NCI-H774 (cell line): ENCODE measurements at places on chromosomes 1 and 21.

GRCh38 chr21:34337741-34338140 lies 26.1 kb upstream of the KCNE2 start:
- no peak for DNase-seq

DNA sequence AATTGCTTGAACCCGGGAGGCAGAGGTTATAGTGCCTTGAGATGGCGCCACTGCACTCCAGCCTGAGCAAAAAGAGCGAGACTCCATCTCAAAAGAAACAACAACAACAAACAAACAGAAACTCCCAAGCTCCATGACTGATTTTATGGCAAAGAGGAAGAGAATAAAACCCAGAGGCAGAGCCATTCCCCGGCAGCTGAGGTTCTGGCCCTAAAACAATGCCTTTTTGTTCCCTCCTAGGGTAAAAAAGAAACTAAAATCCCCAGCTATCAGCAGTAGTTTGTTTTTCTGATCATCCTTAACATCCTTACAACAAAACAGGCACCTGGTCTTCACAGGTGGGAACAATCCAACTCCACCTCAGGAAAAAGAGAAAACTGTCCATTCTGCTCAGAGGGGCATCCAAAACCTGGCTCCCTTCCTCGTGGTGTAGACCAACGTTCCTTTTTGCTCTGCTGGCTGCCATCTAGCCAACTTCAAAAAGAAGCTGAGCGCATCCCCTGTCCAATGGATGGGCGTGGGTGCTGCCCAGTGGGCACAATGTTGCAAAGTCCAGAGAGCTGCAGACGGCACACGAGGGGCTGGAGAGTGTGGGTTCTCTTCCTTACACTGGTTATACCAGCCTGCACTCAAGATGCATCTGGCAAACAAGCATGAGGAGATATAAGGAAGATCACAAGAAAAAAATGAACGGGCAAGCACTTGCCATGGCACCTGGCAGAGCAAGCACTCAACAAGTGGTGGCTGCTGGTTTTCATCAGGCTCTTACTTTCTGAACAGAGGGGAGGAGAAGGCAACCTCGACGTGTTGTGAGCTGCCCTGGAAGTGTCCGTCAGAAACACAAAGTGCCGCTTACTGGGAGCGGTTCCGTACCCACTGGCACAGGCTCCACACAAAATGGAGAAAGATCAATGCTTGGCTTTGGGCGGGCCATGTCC lies 54.7 kb downstream of the SLC66A1 start:
- no peak for DNase-seq

DNA sequence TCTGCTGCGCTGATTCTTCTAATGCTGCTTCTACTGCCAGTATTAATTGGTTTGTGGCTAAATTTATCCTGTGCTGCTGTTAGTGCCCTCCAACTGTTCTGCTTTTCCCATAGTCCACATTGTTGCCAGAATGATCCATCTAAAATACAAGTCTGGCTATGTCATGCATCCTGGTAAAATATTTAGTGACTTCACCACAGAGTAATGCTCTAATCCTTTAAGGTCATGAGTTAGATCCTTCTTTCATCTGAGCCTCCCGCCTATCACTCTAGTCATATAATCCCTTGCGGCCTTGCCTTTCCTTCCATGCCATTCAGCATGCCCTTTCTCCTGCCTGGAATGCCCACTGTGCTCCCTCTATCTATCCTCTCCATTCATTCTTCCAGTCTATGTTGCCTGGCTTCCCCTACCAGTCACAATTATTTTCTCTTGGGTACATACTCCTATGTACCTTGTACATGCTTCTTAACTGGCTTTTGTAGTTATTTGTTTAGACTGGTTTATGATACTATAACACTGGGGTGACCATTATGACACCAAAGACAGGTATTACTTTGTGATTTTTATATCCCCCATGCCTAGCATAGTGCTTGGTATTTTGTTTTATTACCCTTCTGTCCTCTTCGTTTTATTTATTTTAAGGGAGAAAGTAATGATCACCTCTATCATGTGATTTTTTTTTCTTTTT lies 144.0 kb downstream of the MAGI3 start:
- no peak for DNase-seq

- no peak for DNase-seq
Measured at GRCh38 chr1:63547621-63548294, 24.4 kb downstream of the EFCAB7 start.

GRCh38 chr1:29682919-29683295 lies 446.6 kb downstream of the PTPRU start:
- no peak for DNase-seq

- DNase-seq, result no peak
Measured at GRCh38 chr1:34128186-34128889, 36.7 kb downstream of the CSMD2 start.

- DNase-seq, result no peak
Measured at GRCh38 chr1:209850342-209850979, 22.7 kb downstream of the UTP25 start.

GRCh38 chr1:91764471-91765115 lies 121.4 kb downstream of the TGFBR3 start:
- no peak for DNase-seq

DNA sequence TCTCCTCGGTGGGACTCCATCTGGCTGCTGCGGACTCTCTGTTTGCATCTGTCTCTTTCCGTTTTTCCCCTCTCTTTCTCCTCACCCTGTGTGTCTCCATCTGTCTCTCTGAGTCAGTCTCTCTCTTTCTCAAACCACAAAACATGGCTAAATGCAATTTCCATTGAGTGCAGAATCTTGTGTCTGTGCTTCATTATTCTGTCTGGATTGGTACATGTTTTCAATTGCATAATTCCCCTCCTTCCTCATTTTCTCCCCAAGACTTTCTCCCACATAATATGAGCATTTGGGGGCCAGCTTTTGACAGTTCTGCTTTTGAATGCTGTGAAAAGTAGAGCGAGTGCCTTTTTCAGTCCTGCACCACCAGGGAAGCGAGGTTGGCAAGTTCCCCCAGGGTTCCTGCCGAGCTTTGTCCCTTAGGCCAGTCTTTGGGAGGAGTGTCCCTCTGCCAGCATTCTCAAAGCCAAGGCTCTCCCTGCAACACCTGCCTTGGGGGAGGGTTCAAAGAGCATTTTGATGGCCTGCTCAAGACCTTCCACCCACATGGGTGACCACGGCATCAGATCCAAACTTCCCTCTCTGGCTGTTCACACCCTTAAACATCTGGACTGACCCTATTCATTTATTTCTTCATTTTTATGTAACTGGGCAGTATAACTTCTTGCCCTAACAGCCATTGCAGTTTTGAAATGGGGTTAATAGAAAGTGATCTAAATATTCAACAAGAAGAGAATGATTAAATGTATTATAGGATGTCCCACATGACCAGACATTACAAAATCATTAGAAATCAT lies 32.8 kb upstream of the SCMH1 start:
- no peak for DNase-seq

DNA sequence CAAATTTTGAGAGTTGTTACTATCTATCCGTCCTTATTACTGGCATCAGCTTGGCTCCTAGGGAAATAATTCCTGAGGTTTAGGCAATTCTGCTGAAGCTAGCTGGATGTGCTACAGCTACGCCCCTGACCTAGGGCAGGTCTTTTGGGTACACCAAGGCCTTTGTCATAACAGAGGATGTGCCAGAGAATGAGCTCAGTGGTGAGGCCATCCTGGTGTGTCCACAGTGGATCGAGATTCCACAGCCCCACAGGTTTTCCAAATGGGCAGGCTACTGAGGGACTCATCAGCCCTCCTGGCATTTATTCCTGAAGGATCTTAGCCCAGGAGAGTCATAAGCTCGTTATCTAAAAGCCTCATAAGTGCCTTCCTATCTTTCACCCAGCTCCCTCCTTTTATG lies 475.2 kb upstream of the USP24 start:
- DNase-seq, result no peak

DNA sequence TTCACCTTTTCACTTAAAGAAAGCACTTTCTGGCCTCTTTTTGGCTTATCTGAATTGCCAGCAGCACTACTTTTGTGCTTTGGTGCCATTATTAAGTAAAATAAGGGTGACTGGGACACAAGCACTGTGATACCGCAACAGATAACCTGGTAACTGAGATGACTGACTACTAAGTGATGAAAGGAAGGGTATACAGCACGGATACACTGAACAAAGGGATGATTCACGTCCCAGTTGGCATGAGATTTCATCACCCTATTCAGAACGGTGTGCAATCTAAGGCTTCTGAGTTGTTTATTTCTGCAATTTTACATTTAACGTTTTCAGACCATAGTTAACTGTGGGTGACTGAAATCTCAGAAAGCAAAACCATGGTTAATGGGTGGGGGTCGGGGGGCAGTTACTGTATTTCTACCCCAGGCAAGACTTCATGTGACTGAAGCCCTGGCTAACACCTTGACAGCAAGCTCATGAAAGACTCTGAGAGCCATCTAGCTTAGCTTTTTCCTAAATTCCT lies 102.8 kb downstream of the CLIC6 start:
- no peak for DNase-seq

GRCh38 chr1:227445092-227445674 lies 118.2 kb upstream of the ZNF678 start:
- DNase-seq, result no peak

DNA sequence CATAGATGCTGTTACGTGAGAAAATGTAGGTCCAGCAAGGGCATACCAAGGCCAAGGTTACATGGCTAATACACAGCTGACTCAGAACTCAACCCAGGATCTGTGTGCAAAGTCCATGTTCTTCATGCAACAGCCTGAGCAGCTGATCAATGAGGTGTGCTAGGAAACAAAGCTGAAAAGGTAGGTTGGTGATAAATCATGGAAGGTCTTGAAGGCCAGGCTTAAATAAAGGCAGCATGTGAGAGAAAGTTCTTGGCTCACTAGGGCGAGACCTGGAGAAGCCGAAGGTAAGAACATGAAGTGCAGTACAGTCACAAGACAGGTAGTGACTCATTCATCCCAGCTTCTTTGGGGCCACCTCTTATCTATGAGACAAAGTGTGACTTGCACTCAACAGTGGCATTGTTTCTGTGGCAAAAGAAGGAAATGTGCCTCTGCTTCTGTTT lies 33.4 kb downstream of the TLR5 start:
- DNase-seq, result no peak

DNA sequence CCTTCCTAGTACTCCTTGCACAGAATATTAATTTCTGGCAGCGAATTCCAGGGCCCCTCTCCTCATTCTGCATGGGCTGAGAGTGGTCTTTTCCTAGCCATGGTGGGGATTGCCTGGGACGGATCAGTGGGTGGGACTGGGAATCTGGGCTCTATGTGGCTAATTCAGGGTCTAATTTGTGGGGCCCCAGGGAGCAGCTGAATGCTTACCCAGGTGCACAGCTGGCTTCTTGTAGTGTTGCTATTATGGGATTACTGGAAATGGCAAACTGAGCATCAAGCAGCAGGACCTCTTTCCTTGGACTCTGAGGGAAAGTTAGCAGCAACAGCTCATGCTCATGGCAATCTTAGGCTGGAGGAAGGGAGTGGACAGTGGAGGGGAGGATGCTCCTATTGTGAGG lies 187.1 kb upstream of the CACNA1E start:
- no peak for DNase-seq

DNA sequence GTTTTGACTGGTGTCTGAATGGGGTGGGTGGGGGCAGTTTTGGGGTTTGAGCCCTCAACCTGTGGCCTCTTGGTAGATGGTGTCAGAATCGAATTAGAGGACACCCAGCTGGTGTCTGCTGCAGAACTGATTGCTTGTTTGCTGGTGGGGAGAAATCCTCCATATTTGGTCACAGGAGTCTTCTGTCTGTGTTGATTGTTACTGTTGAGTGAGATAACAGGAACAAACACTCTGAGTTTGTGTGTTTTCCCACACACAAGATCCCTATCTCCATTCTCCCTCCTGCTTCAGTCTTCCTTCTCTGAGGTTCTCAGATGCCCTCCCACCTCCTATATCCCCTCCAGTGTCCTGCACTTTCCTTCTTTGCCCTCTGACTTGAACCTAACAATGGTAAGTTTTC lies 19.1 kb upstream of the CGN start:
- no peak for DNase-seq

DNA sequence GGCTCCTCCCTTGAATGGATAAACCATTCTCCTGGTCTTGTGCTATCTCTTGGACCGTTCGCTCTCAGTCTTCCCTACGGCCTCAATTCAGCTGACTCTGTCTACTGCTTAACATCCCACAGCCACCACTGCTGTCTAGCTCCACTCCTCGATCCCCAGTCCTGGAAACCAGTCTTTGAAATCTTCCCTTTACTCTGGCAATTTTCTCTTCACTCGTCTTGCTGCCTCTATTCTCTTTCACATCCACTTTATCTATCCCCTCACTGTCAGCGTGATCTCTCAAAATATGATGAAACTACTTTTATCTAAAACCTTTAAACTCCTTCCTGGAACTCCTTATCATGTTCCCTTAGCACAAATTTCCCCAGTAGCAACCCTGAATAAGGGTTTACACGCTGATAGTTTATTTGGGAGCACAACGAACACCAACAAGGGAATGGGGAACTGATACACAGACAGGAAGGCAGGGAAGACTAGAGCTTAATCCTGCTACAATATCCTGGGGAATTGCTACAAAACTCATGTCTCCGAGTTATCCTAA lies 131.6 kb upstream of the SAMSN1 start:
- no peak for DNase-seq

- no peak for DNase-seq
Measured at GRCh38 chr21:31426235-31426797, 82.3 kb upstream of the TIAM1 start.

- DNase-seq, result no peak
Measured at GRCh38 chr1:106584676-106585075, 471.8 kb upstream of the PRMT6 start.

GRCh38 chr1:171973421-171973820 lies 132.1 kb downstream of the DNM3 start:
- DNase-seq, result no peak

GRCh38 chr1:109620401-109620791 lies 759 bp downstream of the AMPD2 start:
- DNase-seq, result no peak

DNA sequence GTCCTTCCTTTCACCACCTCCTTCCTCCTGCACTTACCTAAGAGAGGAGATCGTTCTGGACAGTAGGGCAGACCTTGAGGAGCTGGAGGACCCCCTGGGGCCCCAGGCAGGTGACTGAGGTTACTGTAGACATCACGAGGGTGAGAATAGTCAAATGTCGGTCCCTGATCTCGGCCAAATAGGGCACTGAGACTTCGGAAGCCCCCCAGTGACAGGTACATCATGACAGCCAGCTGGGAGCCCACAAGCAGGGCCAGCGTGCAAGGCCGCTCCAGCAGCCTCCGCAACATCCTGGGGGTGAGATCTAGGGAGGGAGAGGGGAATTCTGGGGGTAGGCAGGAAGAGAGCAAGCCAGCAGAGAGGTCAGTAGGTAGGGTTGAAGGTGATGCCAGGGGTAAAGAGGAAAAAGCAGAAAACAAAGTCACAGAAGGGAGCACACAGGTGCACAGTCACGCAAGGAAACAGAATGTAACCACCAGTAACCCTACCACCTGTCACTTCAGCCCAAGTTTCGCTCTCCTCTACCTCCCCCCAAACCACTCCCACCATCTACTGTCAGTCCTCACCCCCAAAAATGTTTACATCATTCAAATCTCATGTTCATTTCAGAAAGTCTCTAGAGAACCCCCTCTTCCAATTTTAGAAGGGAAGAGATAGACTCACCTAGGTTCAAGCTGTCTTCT lies 1.4 kb downstream of the B4GALT3 start:
- DNase-seq, result no peak
